ENCODE measurements at places on chromosomes 3 and 15.

GRCh38 chr3:18886331-18886730, 262.0 kb upstream of the KCNH8 start:
- no peak for DNase-seq

- DNase-seq: no peak
Measured at GRCh38 chr3:177056927-177057326, 140.4 kb downstream of the TBL1XR1 start.

DNA sequence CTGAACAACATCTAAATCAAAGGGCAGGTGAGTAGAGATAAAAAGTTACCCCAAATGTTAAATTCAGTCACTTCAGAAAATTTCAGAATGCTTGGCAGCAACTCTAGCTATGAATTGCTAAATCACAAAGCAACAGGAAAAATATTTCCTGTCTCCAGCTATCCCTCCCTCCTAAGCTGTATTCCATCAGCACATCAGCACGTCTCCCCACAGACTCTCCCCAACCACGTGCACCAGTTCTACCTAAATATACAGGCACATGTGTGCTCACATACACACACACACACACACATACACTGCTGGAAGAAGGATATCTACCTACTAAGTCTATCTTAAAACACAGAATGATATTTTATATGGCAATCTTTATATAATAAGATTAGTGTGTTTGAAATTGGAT, 177.1 kb upstream of the ARHGEF26 start:
- DNase-seq: peak; percentile 39

DNA sequence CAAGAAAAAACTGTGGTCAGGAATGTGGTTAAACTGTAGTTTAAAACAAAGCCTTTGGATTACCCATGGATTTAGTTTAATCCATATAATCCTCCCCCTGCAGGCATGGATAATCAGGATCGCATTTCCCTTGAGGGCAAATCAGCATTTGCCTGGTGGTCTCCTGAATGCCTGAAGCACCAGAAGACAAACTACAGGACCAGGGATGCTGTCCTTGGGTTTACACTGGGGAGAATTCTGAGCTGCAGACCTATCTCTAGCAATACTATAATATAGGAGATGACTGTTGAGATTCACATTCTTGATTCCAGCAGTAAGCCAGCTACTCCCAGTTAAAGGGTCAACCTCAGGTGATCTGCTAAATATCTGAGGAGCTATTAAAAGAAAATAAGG, 10.6 kb downstream of the PIK3CB start:
- no peak for DNase-seq

DNA sequence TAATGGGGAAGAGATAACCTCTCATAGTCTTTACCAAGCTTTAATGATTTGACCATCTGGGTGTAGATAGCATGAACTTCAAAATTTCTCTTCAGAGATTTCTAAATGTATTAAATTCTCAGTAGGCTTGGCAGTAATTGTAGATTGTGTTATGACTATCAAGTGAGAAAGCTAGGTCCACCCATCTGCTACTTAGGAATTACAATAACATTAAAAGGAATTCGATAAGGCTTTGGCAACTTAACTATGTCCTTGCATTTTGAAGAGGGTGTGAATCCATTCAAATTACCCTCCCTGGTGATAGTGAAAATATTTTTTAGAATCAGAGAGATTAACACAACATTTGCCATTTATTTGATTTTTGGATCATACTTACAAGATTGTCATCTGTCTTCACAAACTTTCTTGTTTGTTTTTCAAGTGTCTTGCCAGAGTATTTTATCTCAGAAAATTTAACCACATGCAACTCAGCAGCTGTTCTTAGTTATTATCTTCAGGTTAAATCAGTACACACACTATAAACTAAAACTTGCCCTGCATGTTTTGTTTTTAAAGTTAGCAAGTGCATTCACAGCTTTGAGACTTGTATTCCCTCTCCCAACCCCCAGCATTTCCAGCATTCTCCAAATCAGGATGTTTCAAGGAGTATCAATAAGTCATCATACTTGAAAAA, 69.6 kb upstream of the COL8A1 start:
- DNase-seq: no peak

GRCh38 chr15:25362545-25362944, 76.3 kb downstream of the UBE3A start:
- DNase-seq: no peak

- DNase-seq: no peak
Measured at GRCh38 chr15:71118881-71119632, 3.8 kb downstream of the THSD4 start.

- no peak for DNase-seq
Measured at GRCh38 chr15:71748293-71748718, 62.0 kb upstream of the NR2E3 start.

DNA sequence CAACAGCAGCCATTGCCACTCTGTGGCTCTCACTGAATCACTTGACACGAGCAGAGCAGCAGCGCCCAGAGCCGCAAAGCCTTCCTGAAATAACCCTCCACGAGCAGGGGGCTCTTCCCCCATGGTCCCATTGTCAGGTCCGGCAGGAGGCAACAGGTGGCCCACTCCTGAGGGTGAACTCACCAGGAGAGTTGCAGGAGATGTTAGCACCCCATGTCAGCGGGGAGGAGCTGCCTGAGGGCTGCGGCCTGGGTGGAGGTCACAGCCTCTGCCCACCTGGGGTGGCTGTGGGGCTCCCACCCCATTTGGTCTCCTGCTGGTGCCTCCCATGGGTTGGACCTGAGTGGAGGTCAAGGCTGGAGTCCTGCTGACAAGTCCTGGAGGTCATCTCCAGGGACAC, 12.3 kb upstream of the C3orf22 start:
- DNase-seq: no peak

DNA sequence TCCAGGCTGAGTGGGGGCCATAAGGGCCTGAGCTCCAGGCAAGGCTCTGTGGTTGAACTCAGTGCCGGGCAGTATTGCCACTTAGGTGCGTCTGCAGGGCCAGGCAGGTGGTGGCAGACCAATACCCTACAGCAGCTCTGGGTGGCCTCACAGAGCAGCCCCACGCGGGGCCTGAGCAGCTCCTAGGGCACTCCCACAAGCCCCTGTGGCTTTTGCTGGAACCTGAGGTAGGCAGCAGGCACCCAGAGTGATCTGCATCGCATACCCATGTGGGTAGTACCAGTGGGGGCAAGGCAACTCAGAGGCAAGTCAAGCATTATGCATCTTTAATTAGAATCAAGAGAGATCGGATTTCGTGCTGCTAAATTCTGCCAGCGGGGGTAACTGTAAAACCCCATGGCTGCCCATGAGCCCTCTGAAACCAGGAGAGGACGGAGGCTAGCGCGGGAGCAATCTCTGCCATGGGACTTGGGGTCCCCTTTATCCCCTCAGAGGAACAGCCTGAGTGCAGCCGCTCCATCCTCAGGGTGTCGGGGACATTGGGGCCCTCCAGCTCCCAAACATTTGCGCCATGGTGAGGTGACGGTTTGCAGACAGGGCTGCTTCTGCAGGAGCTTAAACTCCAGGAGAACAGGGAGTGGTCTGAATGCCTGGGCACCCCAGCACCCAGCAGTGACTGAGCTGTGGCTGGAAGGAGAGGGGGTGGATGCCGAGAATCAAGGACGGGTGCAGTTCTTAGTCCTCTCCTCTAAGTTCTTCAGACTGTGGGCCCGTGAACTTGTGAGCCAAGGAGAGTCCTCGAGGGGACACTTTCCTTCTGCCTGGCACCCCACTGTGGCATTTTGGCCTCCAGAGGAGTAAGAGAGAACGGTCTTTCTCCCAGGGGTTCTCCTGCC, 62.4 kb upstream of the PCSK6 start:
- no peak for DNase-seq

- no peak for DNase-seq
Measured at GRCh38 chr3:72412340-72412956, 435.8 kb downstream of the SHQ1 start.

- no peak for DNase-seq
Measured at GRCh38 chr3:148625991-148626390, 71.7 kb upstream of the AGTR1 start.

DNA sequence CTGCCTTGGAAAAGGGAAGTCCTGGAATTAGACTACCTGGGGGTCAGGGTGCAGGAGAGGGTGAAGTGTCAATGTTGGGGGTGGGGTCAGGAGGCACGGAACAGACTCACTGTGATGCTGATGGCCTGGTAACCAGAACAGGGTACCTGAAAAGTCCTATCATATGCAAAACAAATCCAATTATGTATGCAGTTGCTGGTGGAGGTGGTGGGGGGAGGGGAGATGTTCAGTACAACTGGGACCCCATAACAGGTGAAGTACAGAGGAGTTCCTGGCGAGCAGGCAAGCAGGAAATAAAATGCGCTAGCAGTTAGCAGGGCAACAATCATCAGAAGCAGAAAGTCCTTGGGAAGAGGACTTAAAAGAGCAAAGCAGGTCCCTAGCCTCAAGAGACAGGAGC, 4.2 kb upstream of the KATNBL1 start:
- DNase-seq: no peak

DNA sequence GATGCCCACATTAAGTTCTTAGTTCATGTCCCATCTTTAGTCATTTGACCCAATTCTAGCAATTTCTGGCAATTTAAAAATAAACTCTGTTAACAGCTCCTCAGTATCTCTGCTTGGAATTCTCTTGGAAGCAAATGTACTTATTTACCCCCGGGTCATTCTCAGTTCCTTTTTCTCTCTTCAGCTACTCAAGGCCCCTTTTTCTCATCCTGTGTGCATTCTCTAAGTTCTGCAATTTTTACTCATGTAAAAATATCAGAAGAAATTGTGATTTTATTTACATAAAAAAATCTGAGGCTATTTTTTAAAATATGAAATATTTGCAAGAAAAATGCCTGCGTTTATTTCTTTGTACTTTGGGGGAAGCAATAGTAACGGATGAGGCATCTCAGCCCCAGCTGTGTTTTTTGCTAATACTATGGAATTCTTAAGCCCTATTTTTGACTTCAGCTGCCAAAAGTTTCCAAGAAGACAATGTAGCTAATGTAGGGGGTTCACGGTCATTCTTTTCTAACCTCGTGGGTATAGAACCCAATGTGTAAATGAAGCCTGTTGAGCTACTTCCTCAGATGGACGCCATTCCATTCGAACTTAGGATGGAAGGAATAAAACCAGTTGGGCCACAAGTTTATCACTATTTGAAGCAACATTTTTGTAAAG, 20.0 kb downstream of the CERS3 start:
- DNase-seq: no peak

DNA sequence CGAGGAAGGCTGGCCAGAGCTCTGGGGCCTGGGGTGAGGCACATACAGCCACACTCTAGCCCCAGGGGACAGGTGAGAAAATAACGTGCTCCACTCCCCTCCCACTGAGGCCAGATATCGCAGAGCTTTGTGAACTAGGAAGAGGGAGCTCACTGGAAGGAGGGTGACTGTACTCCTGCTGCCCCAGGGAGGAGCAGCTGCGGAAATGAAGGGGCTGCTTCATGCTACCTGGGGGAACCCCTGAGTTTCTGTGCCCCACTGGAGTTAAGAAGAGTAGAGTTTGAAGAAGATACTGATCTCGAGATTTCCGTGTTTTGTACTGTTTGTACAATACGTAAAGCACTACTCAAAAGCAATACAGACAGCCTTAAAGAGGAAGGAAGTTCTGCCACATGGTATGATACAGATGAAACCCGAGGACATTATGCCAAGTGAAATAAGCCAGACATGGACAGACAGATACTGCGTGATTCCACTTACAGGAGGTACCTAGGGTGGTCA, 44.6 kb downstream of the CMTM6 start:
- no peak for DNase-seq

GRCh38 chr3:38713121-38713520, 63.6 kb upstream of the SCN5A start:
- DNase-seq: no peak

- no peak for DNase-seq
Measured at GRCh38 chr15:30956216-30957124, 35.0 kb downstream of the MTMR10 start.

- no peak for DNase-seq
Measured at GRCh38 chr15:67724691-67725375, 100.5 kb upstream of the SKOR1 start.

GRCh38 chr15:101351736-101352135, 56.7 kb upstream of the SNRPA1 start:
- no peak for DNase-seq

DNA sequence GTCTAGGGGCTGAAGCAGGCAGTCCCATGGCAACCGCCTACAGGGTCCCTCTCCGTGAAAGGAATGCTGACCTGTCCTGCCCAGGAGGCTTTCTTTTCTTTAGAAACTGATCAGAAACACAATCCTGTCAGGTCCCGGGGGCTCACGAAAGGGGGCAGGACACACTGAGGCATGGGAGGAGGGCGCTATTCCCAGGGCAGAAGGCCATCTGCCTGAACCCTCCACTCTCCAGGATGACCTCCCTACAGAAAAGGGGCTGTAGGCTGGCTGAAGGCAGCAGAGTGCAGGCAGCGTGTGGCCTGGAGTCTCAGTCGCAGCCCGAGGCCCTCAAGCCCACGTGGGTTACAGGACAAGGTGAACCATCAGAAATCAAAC, 18.4 kb upstream of the LRRK1 start:
- DNase-seq: no peak

DNA sequence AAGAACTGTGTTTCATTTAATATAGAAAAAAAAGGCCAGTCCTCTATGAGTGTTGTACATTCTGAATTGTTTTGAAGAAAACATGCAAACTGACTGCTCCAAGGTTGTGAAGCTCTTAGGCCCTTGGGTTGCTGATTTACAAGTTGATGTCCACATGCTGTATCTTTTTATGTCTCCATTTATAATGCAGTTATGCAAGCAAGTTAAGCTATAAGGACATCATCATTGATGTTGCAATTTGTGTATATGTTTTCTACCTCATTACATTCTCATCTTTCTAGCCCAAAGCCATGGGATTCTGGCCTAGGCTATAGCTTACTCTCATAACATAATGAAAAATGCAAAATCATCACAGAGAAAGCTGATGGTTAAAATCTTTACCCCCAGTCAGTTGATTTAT, 245.7 kb upstream of the AGTR1 start:
- DNase-seq: no peak

DNA sequence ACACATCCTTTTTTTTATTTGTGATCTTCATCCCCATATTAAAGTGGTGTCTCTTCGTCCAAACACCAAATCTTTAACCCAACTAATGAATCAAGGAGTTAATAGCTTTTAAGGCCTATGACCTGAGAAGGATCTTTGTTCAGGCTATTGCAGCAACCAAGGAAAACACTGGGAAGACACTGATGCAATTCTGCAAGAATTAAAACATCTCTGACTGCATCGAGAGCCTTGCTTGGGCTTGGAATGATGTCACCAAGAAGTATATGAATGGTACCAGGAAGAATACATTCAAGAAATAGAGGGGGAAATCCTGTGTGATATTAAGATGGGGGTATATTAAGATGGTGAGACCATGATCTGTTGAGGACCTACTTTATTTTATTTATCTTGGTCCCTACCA, 214.2 kb upstream of the ARL6 start:
- no peak for DNase-seq

DNA sequence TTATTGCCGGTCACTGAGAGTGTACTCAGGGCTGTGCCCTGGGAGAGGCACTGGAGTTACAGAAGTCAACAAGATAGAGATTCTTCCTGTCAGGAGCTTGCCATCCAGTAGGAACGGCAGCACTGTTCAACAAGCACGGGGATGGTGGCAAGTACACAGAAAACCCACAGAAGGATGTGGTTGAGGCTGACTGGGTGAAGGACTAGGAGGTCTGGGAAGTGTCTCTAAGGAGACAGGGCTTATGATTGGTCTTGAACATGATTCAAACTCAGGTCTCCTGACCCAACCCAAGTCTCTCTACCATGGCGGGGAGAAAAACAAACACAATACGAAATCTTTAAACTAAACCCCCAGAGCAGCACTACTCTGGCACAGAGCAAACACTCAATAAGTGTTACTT, 37.6 kb downstream of the ERICH6 start:
- DNase-seq: no peak

- DNase-seq: no peak
Measured at GRCh38 chr3:113339616-113340244, 101.6 kb downstream of the CFAP44 start.

GRCh38 chr3:46559091-46559704, 6.9 kb downstream of the LRRC2 start:
- no peak for DNase-seq

All from skin of body (tissue), 3 donors.